ENCODE measurements at places on chromosomes 7 and 10.
A peak's percentile ranks its signal among the peaks of the same experiment; 100 is the strongest.

DNA sequence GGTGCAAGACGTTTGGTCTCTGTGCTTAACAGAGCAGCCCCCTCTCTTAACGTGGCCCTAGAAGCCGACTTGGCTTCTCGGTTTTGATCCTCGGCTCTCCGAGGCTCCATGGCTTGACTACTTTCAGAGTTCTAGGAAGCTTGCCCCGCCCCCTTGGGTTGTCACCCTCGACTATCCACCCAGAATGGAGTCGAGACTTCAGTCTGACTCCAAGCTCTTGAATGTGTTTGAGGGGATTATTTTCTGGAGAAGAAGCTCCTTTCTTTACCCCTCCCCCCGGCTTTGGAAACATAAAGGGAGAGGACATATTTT lies 448 bp downstream of the SEC24C start:
- peak; percentile 47 for DNase-seq

GRCh38 chr10:104018471-104018870 lies 51.5 kb downstream of the SLK start:
- DNase-seq = no peak

- DNase-seq = no peak
Observed at GRCh38 chr7:55438757-55439525, 73.8 kb downstream of the LANCL2 start.

- DNase-seq = no peak
Observed at GRCh38 chr10:97599272-97599619, 9.7 kb downstream of the C10orf62 start.

GRCh38 chr10:124305131-124305530 lies 113.6 kb downstream of the OAT start:
- DNase-seq = no peak

DNA sequence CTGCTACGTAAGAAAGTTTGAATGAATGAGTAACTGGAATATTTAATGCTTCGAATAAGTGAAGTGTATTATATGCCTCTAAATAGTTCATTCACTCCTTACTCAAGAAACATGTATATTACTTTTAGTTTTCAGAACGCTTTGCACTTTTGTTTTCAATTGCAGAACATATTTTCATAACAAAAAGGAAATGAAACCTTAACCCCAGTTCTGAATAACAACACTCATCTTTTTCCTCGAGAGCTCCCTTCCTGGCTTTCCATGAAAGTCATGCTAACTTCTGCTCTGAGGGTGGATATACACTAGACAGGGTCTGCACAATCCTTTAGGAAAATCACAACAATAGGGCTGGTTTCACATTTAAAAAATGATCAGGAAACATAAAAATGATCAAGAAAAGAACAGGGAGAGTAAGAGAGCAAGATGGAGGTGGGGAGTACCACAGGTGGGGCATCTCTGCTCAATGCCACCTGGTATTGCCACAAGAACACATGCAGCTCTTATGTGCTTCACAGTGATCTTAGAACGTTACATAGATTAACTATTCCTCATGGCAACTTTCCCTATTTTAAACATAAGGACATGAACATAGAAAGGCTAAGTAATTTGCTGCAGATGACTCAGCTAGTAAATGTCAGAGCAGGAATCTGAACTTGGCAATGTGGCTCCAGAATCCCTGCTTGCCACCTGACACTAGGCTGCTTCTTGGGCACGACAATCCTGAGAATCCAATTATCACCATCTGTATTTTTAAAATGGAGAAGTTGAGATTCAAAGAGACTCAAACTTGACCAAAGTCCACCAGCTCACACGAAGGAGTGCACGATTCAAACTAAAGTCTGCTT lies 219.5 kb upstream of the AOAH start:
- no peak for DNase-seq

DNA sequence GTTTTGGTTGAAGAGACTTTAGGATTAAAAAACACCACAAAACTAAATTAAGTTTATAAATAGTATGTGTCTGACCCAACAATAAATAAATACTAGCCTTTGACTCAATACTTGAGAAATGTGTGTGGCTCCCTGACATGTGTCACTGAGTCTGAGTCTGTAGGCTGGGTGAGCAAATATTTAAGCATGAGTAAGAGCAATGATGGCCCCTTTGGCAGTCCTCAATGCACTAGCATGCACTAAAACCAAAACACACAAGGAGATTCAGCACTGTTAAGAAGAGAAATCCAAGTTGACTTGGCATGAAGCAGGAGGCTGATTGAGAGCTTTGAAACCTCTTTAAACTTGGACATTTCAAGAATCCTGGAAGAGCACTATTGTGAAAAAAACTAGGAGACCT lies 37.1 kb downstream of the CCDC71L start:
- no peak for DNase-seq

- peak; percentile 43 for DNase-seq
Observed at GRCh38 chr10:17229717-17229966, 1.6 kb downstream of the VIM start.

DNA sequence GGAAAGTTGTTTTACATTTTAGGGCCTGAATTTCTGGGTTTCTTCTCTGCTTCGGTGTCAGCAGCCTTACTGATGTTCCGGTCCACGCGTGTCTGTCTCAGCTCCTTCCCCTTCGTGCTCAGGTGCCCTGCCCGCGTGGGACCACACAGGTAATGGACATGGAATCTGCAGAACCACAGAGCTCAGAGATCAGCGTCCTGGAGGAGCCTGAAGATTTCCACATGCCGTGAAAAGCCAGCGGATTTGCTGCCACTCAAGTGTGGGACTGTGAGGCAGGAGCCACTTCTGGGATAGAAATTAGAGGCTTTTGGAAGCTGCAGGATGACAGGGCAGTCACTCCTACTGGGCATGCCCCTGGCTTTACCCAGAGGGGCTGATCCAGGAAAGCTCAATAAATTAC lies 666.1 kb upstream of the FOXK1 start:
- no peak for DNase-seq

DNA sequence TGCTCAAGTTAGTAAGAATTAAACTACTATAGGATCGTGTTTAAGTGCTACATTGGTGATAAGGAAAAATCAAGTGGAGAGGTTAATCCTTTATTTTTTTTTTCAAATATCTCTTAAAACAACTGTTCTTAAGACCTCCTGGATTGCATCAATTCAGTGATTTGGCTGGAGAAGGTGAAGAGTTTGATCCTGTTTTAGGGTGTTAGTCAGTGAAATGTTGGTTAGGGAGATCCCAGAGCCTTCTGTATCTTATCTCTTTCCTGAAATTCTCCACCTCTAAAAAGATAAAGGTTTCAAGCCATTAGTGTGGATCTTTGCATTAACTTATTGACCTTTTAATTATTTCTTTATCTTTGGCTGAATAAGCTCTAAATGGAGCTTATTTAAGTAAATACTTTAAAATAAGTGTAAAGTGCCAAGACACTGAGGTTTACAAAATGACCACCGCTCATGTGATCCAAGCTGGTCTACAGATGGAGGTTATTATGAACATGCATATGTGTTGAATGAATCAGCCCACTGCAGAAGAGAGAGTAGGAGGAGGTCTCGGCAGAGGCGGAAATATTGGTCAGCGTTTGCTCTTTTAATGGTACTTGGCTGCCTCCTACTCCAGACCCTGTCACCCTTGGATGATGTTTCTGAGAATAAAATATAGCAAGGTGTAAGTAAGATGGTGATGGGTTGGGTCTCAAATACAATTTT lies 51.8 kb upstream of the BMPER start:
- DNase-seq = no peak

DNA sequence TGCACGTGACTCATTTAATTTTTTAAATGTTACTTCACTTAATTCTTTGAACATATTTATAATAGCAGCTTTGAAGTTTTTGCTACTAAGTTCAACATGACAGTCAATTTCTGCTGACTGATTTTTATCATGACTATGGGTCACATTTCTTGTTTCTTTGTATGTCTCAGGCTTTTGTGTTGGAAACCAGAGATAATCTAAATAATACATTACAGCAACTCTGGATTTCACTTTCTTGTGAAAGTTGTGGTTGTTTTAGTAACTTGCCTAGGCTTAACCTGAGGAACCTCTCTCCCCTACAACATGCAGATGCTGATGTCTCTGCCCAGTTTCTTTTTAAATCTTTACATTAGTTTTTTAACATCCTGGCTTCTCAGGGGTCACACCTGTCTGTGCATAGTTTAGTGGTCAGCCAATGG lies 180.8 kb downstream of the CCDC71L start:
- DNase-seq = no peak

DNA sequence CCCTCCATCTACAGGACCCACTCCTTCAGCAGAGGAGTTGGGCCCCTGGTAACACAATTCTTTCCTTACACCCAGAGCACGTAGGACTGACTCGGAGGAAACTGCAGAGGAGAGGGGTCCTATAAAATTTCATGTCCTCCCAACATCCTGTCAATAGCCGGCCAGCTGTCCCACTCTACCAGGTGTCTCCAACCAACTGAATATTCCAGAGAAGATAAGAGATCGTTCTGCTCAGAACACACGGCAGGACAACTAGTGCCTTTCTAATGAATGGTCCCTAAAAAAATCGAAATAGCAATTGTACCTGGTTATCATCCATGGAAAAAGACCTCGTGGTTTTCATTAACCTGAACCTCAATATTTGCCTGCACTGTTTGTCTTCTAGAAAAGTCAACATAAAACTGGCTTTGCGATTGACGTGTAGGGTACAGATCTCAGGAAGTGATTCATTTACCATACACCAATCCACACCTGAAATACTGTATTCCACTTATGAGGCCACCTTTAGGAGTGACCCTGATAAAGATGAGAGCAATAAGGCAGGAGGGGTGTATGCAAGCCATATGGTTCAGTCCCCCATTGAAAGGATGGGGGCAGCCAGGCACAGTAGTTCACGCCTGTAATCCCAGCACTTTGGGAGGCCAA lies 111.7 kb downstream of the PARP12 start:
- no peak for DNase-seq

DNA sequence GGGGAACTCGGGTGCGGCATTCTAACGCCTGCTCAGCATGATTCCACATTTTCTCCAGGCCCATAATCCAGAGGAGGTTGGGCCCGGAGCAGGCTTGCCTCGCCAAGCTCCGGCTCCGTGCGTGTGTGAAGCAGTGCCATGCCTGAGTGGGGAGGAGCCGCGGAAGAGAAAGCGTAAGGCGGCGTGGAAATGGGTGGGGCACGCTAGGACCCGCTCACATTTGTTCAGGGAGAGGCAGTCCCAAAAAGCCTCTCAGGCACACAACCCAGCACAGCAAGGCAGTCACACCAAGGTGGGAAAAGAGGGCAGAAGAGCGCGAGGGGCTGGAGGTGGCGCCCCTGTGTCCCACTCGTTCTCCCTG lies 695 bp upstream of the VDAC2 start:
- DNase-seq = peak; percentile 63

DNA sequence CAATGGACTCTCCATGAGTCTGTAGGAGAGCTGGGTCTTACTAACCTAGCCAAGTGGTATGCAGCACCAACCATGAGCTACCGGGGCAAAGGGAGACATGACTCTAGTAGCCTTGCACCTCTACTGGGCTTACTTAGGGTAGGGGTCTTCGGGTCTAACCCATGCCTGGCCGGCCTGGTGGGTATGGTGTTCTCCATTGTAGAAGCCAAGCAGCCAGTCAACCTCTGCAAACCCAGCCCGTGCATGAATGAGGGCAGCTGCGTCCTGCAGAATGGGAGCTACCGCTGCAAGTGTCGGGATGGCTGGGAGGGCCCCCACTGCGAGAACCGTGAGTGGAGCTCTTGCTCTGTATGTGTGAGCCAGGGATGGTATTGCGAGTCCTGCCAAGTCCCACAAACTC lies 51.0 kb downstream of the VWA2 start:
- DNase-seq = no peak

DNA sequence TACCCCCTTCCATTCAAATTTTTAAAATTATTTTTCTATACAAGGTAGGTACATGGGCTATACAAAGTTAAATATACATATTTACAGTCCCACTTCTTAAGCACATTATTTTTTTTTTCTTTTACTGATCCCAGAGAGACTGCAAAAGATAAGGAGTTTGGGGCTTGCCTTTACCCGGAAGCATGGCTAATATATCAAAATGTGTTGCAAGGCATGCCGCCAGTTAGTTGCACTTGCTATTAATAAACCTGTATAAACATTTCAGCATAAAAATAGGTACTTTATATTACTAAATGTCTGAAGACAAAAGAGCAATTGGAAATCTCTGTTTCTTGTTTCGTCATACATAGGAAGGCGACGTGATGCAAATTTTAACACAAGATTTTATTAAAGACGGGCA lies 21.5 kb upstream of the PDLIM1 start:
- no peak for DNase-seq

Measured in stimulated activated CD4-positive, alpha-beta T cell treated with anti-CD3 and anti-CD28 coated beads, Interleukin-2, amount 100 ng/mL, for 48 hours (primary cell).